ENCODE measurements at places on chromosomes 4 and X.

DNA sequence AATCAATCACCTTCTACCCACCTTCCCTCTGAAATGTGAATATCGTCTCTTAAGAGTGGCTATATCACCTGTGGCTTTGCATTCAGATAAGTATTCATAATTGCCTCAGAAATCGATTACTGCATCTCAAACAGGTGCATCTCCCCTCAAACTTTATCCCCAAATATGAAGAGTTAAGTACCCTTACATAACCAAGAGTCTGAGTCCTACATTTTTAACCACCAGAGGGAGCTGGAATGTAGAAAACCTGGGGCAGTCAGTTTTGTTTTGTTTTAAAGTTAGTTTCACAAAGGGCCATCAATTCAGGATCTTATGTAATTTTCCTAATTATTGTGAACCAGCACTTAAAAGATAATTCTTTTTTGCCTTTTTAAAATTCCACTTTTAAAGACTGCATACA is 5.7 kb downstream of the TCEANC start:
- peak; percentile 65 for DNase-seq

- DNase-seq = no peak
Measured at GRCh38 chrX:130834830-130835229, 68.2 kb downstream of the ENOX2 start.

DNA sequence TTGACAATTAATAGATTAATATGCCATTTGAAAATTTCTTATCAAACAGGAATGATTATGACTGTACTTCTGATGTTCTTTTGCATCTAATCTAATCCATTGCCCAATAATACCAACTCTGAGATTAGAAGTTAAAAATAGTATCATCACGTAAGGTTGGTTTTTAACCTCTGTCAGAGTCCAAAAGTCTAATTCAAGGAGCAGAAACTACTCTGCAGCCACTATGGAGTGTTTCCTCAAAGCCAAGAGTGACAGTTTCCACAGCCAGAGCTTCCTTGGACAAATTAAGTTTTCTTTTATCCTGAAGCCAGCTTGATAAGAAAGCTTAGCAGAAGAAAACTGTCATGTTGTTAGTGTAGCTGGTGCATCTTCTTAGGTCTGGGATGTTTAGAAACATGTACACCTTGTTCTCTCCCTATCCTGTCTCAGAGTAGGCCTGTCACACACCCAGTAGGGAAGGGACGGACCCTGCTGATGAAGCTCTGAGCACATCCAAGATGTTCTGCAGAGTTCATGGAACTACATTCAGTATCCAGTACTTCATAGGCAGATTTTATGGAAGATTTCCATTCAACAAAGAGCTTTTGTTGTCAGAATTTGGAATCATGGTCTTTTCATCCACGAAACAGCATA is 20.4 kb upstream of the PI4K2B start:
- no peak for DNase-seq

DNA sequence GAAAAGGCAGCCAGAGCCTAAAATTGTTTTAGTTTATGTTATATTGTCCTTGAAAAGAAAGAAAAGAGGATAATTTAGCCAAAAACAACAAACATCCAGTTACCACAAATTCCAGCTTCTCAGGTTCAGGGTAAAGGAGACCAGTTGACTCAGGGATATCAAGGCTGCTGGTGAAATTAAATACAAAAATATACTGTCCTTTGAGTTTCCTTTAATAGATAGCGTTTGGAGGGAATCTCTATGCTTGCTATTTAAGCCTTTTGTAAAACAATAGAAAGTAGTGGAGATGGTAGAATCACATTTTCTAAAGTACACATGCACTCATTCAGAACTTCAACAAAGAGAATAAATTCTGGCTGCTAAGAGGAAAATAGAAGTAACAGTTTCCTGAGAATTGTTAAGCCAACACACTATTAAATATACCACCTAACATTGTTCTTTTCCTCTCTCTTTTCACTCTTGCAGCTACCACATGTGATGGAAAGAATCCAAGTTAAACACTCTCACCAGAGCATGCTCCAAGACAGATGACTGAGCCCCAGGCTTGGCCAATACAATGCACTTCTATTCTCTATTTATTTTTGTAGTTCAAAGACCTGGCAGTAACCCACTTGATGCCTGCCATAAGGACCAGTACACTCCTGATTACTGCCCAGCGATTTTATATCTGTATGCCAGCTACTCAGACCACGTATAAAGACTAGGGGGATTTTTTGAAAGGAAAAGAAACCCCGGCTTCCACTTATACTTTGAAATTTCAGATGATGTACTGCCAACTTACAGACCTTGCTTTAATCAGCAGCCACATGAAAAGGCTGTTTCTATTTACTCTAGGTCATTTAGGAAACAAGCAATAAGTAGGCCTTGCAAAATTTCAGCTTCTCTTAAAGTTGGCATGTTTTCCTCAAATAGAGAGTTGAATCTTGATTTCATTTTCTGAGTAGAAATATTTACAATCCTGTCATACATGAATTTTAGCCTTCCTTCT is 756.9 kb downstream of the FAT4 start:
- DNase-seq = peak; percentile 90

GRCh38 chr4:53800741-53801140 is 209.5 kb upstream of the LNX1 start:
- no peak for DNase-seq

- no peak for DNase-seq
Measured at GRCh38 chr4:161442921-161443320, 720.9 kb downstream of the FSTL5 start.
